ENCODE measurements at places on chromosomes 5 and 9.

DNA sequence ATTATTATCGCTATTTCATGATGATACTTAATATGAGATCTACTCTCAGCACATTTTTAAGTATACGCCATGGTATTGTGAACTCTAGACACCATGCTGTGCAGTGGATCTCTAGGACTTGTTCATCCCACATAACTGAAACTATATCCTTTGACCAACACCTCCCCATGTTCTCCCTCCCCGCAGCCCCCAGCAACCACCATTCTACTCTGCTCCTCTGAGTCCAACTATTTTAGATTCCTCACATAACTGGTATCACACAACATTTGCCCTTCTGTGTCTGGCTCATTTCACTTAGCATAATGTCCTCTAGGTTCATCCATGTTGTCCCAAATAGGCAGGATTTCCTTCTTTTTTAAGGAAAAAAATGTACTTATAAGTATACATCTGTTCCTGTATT is 6.6 kb upstream of the TBC1D2 start:
- DNase-seq, result no peak

DNA sequence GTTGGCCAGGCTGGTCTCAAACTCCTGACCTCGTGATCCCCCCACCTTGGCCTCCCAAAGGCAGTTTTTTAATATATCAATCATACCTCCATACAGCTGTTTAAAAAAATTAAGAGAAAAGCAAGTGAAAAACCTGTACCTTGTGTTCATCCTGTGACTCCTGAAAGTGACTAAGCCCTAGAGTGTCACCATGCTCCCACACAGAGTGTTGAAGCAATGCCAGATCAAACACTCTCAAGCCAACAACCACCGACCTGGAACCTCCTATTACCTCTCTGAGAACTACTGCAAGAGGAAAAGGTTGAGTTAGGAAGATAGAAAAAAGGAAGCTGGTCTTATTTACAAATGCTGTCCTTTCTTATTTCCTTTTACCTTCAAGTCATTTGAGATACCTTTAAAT is 123.5 kb downstream of the RASEF start:
- no peak for DNase-seq

DNA sequence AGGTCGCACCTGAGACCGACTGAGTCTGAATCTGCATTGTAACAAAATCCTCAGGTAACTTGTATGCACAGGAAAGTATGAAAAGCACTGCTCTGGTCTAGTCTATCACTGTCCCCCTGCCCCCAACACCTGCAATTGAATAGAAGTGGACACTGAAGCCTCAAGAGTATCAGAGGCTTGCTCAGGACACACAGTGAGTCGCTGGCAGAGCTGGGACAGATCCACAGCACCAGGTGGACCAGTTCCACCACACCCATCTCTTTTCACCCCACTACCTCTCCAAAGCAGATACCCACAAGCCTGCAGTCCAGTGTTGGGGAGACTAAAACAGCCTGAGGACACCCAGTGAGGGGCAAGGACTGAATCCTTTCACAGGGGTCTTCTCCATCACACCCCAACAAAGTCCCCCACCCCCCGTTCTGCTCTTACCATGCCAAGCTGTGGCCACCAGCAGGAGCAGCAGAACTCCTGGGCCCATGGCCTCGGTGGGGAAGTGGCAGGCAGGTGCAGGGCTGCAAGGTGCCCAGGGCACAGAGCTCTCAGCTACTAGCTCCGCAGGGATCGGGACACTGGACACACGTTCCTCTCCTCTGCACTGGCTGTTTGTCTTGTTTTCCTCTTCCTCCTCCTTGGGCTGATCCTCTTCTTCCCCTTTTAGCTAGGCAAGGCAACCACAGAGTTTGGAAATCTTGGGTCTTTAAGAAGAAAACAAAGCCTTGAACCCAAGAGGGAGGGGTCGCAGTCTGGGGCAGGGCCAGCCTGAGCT is at the start of gene CSF1R:
TSS of gene CSF1R (minus strand) at position 605 of the 766 bp plus-strand sequence. CDS start at position 478, 127 bp downstream.
- no peak for DNase-seq

DNA sequence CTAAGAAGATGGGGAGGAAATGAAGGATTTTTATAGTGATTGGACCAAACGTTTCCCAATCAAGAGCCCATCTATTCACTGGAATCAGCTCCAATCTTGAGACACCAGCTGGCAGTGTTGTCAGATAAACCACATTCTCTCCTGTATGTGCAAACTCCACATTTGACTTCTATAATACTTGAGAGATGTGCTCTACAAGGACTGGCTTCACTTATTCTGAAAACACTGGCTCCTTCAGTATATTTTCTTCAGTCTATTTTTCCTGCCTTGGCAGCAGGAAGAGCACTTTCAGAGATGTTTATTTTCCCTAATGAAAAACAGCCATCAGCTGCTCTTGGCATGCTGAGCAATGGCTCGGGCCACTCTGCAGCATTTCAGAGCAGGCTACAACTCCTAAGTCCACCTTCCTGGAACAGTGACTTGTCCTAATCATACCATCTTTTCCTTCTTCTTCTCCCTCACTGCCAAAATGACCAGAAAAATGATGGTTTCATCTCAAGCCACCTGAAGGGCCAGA is 96.9 kb upstream of the FSTL4 start:
- no peak for DNase-seq

DNA sequence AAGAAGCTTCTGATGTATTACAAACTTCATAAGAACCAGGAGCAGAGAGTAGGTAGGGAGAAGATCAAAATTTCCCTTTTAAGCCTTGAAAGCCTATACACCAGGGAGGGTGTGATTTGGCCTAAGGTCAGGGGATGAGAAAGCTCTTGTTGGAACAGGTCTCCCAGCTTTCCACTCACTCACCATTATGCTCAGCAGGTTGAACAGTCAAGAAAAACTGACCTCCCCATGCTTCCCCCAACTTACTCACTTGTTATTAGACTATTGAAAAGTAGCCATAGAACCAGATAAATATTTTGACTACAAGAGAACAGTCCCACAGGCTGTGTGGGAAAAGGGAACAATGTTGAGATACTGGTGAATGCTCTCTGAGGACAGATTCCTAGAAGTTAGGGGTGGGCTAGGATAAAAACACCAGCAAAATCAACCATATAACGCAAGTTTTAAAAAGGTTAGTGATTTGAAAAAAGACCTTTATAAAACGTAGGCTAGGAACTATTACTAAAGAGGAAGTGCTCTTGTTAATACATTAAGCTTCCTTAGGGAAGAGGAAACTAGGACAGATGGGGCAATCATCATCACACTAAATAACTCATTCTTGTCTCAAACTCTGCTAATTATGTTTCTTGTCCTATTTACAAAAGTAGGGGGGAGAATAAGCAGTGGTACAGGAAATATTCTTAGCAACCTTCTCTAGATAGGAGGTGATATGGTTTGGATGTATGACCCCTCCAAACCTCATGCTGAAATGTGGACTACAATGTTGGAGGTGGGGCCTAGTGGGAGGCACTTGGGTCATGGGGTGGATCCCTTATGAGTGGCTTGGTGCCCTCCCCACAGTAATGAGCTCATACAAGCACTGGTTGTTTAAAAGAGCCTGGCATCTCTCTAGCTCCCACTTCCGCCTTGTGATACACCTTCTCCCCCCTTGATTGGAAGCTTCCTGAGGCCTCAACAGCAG is 31.0 kb downstream of the PCDHGC5 start:
- no peak for DNase-seq

GRCh38 chr9:111691672-111692329 is 30.4 kb downstream of the GNG10 start:
- no peak for DNase-seq

DNA sequence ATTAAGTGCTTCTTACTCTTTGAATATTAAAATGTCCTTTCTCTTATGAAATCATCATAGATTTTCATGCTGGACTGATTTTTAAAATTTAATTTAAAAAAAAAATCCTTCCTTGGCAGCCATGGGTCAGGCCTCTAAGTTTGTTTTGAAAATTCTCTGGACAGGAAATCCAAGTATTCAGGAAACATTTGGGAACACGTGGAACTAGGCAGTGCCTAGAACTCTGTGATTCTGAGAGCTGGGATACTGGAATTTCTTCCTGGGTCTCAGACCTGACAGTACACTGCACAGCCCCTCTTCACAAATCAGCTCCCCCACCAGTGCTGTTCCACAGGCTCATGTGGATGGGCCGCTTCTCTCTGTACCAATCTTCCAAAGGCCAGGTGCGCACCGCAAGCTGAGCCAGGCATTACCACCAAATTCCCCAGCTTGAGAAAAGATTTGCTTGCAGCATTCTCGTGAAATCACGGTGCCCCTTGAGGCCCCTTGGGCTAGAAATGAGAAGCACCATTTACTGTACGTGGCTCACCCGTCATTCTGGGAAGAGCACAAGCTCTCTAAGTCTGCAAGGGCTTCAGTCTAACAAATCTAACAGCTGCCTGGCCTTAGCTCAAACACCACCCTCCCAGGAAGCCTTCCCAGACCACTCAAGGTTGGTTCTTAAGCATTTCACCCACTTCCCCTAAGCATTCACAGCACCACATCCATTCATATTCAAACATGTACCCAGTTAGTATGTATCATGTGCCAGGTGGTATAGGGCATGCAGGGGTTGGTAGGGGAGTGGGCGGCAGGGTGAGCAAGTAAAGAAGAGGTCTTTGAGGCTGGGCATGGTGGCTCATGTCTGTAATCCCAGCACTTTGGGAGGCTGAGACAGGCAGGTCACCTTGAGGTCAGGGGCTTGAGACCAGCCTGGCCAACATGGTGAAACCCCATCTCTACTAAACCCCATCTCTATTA is 26.5 kb downstream of the B4GALT1 start:
- DNase-seq, result no peak

DNA sequence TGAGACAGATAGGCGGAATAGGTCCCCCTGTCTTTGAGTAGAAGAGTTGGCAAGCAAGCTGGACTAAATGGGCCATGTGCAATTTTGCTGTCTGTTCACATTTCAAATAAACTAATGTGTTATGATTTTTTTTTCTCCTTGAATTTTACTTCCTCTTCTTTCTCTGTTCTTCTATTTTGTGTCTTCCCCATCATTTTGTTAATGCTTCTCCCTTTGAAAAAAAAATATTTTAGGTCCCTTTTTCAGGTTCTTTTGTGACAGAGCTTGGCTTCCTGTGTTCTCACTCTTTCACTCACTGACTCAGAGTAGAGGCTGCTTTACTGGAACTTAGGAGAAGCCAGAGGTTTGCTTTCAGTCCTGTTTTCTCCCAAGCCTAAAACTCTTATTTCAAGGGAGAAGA is 48.1 kb downstream of the PTCD2 start:
- DNase-seq, result no peak

GRCh38 chr9:37383876-37384746 is 38.4 kb upstream of the GRHPR start:
- no peak for DNase-seq

GRCh38 chr9:90906316-90907055 is 104.9 kb downstream of the SYK start:
- no peak for DNase-seq

DNA sequence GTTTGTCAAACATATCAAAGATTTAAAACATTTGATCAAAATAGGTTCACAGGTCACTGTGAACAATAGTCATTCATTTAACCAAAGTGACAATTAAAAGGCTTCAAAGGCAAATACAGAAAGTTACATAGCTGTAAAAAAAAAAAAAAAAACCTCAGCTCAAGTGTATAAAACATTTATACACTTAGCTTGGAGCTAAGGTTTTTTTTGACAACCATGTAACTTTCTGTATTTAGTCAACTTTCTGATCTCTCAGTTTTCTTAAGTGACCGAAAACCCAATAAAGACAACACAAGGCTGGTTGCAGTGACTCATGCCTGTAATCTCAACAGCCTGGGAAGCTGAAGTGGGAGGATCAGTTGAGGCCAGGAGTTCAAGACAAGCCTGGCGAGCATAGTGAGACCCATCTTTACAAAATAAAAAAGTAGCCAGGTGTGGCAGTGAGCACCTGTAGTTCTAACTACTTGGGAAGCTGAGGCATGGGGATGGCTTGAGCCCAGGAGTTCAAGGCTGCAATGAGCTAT is 16.4 kb upstream of the UBTD2 start:
- no peak for DNase-seq

GRCh38 chr5:11898-12297 is 80.1 kb upstream of the PLEKHG4B start:
- DNase-seq, result no peak

DNA sequence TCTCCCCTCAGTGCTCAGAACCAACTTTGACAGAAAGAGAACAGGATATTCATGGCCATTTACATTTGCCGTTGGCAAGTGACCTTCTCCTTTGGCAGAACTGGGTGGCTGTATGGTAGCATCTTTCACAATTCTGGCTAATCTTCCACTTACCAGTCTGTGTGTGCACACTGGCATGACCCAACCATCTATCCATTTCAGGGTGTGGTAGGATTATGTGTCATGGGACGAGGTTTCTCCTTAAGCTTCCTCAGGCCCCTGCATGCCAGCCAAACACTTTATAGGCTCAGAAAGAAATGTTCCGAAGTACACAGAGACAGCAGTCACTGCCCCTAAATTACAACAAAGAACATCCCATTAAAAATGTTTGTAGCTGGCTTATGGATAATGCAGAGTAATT is 497.1 kb downstream of the NFIB start:
- DNase-seq, result no peak

DNA sequence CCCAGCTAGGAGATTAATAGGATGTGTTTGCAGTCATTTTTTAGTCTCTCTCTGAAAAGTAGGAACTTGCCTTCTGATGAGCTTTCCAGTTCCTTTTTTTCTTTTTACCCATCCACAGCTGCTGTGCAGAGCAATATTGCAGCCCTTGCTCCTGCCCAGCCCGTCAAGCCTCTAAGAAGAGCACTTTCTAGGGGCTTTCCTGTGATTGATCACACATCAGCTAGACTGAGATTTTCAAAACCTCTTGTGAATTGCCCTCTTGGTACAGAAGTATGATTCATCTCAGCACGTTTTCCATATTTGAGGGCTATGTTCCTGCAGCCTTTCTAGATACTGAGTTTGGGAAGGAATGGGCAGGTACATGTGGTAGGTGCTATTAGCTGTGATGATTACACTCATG is 93.9 kb downstream of the GALNT10 start:
- no peak for DNase-seq
